ENCODE measurements at places on chromosomes 1 and 21.

GRCh38 chr1:173190101-173190936, 16.8 kb downstream of the TNFSF4 start:
- no peak for DNase-seq

GRCh38 chr1:117566556-117566955, 39.3 kb upstream of the TENT5C start:
- no peak for DNase-seq

DNA sequence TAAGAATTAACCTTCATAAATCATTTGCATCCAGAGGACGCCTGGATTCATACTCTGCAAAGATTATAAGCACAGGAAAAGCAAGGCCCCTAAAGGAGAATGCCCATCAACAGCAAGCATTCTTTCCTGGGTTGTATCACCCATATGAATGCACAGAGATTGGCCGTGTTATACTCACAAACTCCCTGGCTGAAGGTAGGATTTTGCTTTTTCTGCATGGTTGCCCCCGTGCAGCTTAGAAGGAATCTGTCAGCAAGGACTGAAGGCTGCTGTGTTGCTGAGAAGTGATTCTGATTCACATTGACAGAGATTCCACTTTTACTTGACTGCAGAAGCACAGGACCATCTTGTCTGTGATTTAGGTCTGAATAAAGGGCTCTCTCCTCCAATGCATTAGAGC, 283.0 kb downstream of the LRRIQ3 start:
- DNase-seq, result no peak

DNA sequence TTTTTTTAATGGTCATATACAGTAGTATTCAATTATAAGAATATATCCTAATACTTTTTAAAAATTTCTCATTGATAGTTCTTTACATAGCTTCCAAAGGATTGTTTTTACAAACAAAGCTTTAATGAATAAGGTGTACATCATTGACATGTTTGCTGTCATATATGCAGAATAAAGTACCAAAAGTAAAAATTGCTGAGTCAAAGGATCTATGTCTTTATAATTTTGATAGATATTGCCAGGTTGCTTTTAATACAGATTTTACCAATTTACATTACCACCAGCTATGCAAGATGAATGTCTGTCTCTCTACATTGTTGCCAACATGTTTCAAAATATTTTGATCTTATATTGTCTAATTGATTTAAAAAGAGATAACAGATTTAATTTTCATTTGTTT, 173.9 kb upstream of the FAM78B start:
- DNase-seq, result no peak

- DNase-seq, result no peak
These were observed 28.3 kb upstream of the PCBP3 start for GRCh38 chr21:45615145-45615711.

DNA sequence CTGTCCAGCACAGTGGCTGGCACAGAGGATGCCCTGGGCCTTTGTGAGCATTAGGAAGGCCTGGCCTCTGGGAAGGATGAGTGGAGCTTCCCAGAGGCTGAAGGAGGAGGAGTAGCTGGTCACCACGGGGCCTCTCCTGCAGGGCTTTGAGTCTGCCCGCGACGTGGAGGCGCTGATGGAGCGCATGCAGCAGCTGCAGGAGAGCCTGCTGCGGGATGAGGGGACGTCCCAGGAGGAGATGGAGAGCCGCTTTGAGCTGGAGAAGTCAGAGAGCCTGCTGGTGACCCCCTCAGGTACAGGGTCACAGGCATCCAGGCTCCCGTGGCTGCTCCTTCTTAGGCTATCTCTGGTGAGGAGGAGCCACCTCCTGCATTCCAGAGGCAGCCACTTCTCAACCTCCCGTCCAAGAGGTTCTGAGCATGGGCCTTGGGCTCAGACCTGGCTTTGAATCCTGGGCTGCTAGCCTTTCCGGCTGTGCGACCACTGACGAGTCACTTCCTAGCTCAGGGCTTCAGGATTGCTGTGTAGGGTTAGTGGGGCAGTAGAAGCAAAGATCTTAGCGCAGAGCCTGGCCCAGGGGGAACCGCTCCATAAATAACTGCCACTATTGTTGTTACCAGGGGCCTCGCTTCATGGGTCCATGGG, 14.0 kb downstream of the SESN2 start:
- DNase-seq, result no peak

DNA sequence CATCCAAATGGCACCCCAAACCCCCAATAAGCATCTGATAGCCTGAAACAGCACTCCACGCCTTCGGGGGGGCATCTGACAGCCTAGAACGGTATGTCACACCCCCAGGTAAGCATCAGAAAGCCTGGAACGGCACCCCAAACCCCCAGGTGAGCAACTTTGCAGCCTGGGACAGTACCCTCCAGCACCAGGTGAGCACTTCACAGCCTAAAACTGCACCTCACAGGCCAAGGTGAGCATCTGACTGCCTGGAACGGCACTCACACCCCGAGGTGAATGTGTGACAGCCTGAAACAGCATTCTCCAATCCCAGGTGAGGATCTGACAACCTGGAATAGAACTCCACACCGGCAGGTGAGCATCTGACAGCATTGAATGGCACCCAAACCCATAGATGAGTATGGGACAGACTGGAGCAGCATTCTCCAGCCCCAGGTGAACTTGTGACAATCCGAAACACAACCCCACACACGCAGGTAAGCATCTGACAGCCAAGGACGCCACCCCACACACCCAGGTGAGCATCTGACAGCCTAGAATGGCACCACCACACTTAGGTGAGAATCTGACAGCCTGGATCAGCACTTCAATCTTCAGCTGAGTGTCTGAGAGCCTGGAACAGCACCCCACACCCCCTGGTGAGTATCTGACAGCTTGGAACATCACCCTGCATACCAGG, 18.3 kb upstream of the MMEL1 start:
- DNase-seq, result no peak

- no peak for DNase-seq
These were observed 82.1 kb downstream of the KCND3 start for GRCh38 chr1:111907321-111907720.

- peak; percentile 88 for DNase-seq
These were observed 9.3 kb downstream of the ARL8A start for GRCh38 chr1:202135221-202135721.

- no peak for DNase-seq
These were observed 3.3 kb upstream of the SNRPE start for GRCh38 chr1:203858055-203858454.

DNA sequence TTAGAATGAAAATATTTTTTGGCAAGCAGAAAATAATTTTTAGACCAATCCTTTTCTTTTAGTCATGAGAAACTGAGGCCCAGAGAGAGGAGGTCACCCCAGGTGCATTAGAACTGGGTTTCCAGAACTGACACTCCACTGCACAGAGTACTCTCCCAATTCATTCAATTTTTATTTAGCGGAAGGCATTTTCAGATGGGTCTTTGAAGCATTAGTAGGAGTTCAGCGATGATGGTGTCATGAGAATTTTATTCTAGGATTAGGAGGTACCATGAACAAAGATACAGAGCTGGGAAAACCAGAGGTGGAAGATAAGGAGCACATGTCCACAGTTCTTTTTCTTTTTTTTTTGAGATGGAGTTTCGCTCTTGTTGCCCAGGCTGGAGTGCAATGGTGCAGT, 2.3 kb downstream of the PCSK9 start:
- no peak for DNase-seq

DNA sequence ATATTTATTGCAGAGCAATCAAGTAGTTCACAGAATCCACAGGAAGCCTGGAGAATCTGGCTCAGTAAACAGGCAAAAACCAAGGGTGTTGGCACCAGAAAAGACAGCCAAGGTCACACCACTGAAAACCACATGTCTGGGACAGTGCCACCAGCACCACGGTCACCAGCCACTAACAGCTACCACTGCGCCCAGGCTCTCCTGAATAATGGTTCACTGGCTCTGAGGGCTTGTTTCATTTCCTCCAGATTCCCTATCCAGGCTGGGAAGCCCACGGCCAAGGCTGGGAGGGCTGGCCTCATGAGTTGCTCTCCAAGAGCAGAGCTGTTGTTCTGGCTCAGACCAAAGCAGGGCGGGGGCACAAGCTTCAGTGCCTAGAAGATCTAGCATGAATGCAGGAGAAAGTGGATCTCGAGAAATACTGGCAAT, 54.5 kb upstream of the PTGFRN start:
- peak; percentile 36 for DNase-seq

DNA sequence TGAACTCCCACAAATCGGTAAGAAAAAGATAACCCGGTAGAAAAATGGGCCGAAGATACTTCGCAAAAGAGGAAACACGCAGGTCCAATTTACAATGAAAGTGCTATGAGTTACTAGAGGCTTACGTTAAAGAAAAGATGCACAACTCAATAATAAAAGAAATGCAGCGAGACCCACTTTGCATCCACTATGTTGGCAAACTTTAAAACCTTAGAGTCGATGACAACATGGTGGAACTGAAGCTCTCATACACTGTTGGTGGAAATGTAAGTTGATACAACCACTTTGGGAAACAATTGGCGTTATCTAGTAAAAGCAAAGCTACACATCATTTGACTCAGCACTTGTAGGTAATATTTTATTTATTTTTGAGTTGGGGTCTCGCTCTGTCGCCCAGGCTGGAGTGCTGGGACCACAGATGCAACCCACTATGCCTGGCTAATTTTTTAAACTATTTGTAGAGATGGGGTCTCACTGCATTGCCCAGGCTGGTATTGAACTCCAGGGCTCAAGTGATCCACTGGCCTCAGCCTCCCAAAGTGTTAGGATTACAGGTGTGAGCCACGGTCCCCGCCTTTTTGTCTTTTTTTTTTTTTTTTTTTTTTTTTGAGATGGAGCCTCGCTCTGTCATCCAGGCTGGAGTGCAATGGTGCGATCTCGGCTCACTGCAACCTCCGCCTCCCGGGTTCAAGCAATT, 696 bp upstream of the GPATCH3 start:
- no peak for DNase-seq
